ENCODE measurements at places on chromosomes 16 and 17. TPM values are rescaled to one million over a fixed set of nuclear protein-coding genes. Genes with fewer than 3 reads are reported as not detected.

DNA sequence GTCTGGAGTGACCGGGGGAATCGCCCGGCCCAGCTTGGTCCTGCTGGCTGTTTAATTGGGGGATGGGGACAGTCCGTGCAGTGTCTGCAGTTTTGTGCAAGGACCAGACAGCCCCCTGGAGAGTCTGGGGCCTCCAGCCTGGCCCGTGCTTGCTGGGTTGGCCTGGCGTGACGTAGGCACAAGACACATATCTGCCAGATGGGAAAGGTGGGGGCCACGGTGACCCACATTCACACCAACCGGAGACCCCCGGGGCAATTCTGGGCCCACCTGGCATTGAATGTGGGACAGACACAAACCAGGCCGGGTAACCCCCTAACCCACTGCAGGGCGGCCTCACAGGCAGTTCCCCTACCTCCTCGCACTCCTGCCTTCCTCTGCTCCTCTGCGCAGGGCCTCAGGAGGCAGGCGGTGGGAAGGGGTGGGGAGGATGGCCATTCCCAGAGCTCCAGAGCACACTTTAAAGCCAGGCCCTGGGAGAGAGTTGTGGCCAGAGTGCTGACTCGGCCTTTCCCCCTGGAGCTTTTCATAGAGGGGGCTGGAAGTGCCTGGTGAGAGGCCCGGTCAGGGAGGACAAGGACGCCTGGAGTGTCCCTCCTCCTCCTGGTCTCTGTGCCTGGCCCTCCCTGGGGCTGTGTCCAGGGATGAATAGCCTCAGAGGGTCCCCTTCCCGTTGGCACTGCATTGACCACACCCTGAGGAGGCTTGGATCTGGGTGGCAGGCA lies 1.5 kb downstream of the MRC2 start:
- no peak overlapping the region for H3K27ac ChIP-seq
- no peaks in the 10 kb centered on the region for H3K36me3 ChIP-seq
- H3K27me3 ChIP-seq = no peaks in the 10 kb centered on the region
- DNase-seq = no peak
- no peak overlapping the region for H3K4me3 ChIP-seq

GRCh38 chr16:57534337-57534880 lies 2.0 kb downstream of the CCDC102A start:
- H3K27ac ChIP-seq = no peak overlapping the region
- no peaks in the 10 kb centered on the region for H3K27me3 ChIP-seq
- DNase-seq = no peak
- H3K4me3 ChIP-seq = no peak overlapping the region

DNA sequence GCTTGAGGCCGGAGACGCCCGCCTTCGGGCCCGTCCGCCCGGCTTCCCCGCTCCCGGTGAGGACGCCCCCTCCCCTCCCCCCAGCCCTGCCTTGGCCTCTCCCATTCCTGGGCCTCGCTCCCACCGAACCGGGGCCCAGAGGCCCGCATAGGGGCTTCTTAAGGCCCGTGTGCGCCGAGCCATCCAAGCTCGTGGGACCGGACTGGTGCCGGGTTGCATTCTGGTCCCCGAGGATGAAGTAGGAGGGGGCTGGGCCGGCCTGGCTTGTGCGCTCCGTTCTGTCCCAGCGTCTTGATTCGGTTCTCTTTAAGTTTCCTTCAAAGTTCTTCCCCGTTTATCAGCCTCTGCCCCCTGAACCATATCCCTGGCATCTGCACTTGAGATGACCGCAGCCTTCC lies 488 bp downstream of the SENP3 start:
- no peak for DNase-seq
- peaks cover 13% of the 10 kb centered on the region for H3K36me3 ChIP-seq
- H3K4me1 ChIP-seq = peaks cover 37% of the 10 kb centered on the region
- H3K4me3 ChIP-seq = peak overlapping the region; percentile 92
- peak overlapping the region; percentile 64 for H3K27ac ChIP-seq

- H3K4me3 ChIP-seq = peak overlapping the region; percentile 1
- H3K36me3 ChIP-seq = no peaks in the 10 kb centered on the region
- H3K27ac ChIP-seq = no peak overlapping the region
- H3K27me3 ChIP-seq = no peaks in the 10 kb centered on the region
- DNase-seq = no peak
Observed at GRCh38 chr16:85610059-85610445, 3.1 kb upstream of the GSE1 start.

- no peaks in the 10 kb centered on the region for H3K4me1 ChIP-seq
- no peaks in the 10 kb centered on the region for H3K36me3 ChIP-seq
- no peak for DNase-seq
- no peak overlapping the region for H3K4me3 ChIP-seq
Observed at GRCh38 chr17:73641826-73642600, 2.2 kb downstream of the SDK2 start.

RPL26 gene
- 3,090 TPM for total RNA-seq

DNA sequence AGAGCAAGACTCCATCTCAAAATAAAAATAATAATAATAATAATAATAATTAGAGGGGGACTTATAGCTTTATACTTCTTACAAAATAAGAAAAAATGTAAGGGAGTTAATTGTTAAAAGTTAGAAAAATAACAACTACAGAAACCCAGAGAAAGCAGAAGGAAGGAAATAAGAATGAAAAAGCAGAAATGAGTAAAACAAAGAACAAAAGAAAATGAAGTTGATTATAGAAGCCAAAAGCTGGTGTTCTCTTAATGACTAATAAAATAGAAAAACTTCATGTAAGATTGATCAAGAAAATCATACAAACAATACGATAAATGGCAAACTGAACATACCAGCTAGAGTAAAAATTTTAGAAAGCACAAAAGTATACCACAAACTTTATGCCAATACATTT lies 6.8 kb upstream of the NSMCE1 start:
- H3K4me3 ChIP-seq = no peak overlapping the region
- peaks cover 16% of the 10 kb centered on the region for H3K4me1 ChIP-seq
- no peaks in the 10 kb centered on the region for H3K36me3 ChIP-seq
- no peaks in the 10 kb centered on the region for H3K27me3 ChIP-seq

- H3K4me3 ChIP-seq = no peak overlapping the region
- H3K36me3 ChIP-seq = no peaks in the 10 kb centered on the region
- DNase-seq = no peak
- H3K4me1 ChIP-seq = peaks cover 7% of the 10 kb centered on the region
- peaks cover 5% of the 10 kb centered on the region for H3K27me3 ChIP-seq
Observed at GRCh38 chr17:49483599-49484509, 11.2 kb upstream of the NGFR start.

KCNG4 gene
- not detected for total RNA-seq

GRCh38 chr16:57470711-57471110 lies 8.2 kb downstream of the POLR2C start:
- peaks cover 25% of the 10 kb centered on the region for H3K36me3 ChIP-seq
- no peaks in the 10 kb centered on the region for H3K27me3 ChIP-seq
- peaks cover 7% of the 10 kb centered on the region for H3K4me1 ChIP-seq
- no peak overlapping the region for H3K4me3 ChIP-seq
- no peak for DNase-seq
- H3K27ac ChIP-seq = no peak overlapping the region

C1QL1 gene
- not detected for total RNA-seq

- no peaks in the 10 kb centered on the region for H3K27me3 ChIP-seq
- DNase-seq = no peak
- no peaks in the 10 kb centered on the region for H3K36me3 ChIP-seq
- H3K27ac ChIP-seq = no peak overlapping the region
- no peak overlapping the region for H3K4me3 ChIP-seq
Observed at GRCh38 chr16:29757950-29758466, 12.2 kb upstream of the C16orf54 start.

- no peaks in the 10 kb centered on the region for H3K27me3 ChIP-seq
- no peaks in the 10 kb centered on the region for H3K36me3 ChIP-seq
- H3K4me1 ChIP-seq = no peaks in the 10 kb centered on the region
Observed at GRCh38 chr16:77214411-77215138, 15.4 kb downstream of the SYCE1L start.

DNA sequence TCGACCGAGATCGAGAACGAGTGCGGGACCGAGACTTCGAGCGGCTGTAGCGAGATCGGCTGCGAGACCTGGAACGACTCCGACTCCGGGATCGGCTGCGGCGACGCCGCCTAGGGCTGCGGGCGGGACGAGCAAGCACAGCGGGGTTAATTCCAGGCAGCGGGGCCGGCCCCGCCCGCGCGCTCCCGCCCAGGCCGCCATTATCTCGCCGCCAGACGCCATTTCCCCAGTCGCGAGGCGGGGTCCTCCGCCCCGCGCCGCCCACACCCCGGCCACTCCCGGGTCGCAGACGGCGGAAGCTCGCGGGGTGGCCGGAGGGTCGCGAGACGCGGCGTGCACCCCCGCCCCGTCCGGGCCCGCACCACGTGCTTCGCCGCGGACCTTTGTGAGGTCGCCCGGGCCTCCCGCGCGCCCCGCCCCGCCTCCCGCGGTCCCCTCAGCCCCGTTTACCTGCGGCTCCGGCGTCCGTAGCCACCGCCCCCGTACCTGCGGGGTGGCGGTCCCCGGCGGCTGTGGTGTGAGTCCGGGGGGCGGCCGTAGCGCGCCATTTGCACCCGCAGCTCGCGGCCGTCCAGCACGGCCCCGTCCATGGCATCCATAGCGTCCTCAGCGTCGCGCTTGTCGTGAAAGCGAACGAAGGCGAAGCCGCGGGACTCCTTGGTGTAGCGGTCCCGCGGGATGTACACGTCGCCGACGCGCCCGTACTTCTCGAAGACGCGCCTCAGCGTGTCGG lies 616 bp downstream of the SRSF2 start:
- no peaks in the 10 kb centered on the region for H3K4me1 ChIP-seq
- peak overlapping the region; percentile 89 for H3K27ac ChIP-seq
- DNase-seq = no peak
- H3K4me3 ChIP-seq = peak overlapping the region; percentile 87
- H3K27me3 ChIP-seq = no peaks in the 10 kb centered on the region

DNA sequence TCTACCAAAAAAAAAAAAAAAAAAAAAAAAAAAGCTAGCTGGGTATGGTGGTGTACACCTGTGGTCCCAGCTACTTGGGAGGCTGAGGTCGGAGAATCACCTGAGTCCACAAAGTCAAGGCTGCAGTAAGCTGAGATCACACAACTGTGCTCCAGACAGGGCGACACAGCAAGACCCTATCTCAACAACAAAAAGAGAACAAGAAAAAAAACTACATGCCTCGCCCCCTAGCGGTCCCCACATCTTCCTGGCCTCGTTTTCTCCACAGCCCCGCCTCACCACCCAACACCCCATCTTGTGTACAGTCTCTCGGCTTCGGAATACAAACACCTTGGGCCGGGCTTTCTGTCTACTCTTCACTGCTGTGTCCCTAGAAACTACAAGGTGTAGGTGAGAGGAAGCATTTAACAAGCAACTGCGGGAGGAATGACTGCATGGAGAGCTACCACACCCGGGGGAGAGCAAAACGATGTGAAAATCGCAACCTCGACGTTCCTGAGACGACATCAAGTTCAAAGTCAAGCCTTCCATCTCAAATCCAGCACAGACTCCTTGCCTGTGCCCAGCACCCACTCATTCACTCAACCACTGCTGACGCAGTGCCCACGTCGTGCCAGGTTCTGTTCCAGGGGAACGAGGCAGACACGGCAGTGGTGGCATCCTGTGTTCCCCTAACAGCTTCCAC lies 9.0 kb downstream of the NTAN1 start:
- H3K36me3 ChIP-seq = peaks cover 3% of the 10 kb centered on the region
- DNase-seq = no peak
- no peak overlapping the region for H3K4me3 ChIP-seq
- H3K27me3 ChIP-seq = no peaks in the 10 kb centered on the region
- no peaks in the 10 kb centered on the region for H3K4me1 ChIP-seq
- H3K27ac ChIP-seq = no peak overlapping the region

GRCh38 chr17:27622986-27623385 lies 8.0 kb upstream of the LGALS9 start:
- no peak overlapping the region for H3K4me3 ChIP-seq
- H3K36me3 ChIP-seq = peaks cover 35% of the 10 kb centered on the region
- H3K27me3 ChIP-seq = no peaks in the 10 kb centered on the region
- no peak for DNase-seq

- DNase-seq = no peak
- H3K4me3 ChIP-seq = no peak within 1 kb of the TSS
- H3K27ac ChIP-seq = no peak within 1 kb of the TSS
- H3K27me3 ChIP-seq = no peaks in the 10 kb centered on the region
- no peaks in the 10 kb centered on the region for H3K36me3 ChIP-seq
- H3K4me1 ChIP-seq = no peaks in the 10 kb centered on the region
Observed at GRCh38 chr16:1793578-1794220, at the start of gene IGFALS. Gene IGFALS (minus strand): TSS chr16:1793705. CDS start chr16:1793652, 53 bp downstream.

GRCh38 chr16:2054543-2055245 lies 6.9 kb downstream of the TSC2 start:
- peaks cover 10% of the 10 kb centered on the region for H3K36me3 ChIP-seq
- DNase-seq = no peak
- no peaks in the 10 kb centered on the region for H3K4me1 ChIP-seq
- H3K4me3 ChIP-seq = no peak overlapping the region

Measured in GM12878 (cell line).